ENCODE measurements at places on chromosomes 2 and 18. TPM values are rescaled to one million over a fixed set of nuclear protein-coding genes. Genes with fewer than 3 reads are reported as not detected.
A peak's percentile ranks its signal among the peaks of the same experiment; 100 is the strongest.

DNA sequence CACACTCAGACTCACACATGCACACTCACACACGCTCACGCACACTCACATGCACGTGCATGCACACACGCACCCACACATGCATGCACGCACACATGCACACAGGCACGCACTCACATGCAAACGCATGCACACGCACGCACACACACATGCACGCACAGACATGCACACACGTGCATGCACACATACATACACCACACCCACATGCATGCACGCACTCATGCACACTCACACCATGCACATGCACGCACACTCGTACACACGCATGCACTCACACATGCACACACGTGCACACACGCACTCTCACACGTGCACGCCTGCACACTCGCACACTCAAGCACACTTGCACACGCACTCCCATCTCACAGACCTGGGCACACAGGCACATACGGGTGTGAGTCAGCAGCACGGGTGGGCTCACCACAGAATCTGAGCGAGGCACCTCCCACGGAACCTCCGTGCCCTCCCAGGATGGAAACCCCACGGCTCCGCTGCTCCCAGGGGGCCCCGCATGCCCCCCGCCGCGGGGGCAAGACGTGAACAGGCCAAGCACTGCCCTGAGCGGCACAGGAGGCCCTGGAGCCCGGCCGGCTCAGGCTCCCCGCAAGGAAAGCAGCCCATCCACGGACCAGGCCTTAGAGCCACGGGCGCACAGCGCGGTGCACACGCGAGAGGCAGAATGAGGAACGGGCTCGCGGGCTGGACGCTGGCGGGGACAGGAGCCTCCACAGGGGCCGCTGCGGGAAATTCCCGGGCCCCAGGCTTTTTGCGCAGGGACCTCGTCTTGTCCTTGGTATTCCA, 8.4 kb upstream of the KCNG2 start:
- peak; percentile 73 for DNase-seq

Gene NYAP2
- 0.11 TPM for total RNA-seq

DNA sequence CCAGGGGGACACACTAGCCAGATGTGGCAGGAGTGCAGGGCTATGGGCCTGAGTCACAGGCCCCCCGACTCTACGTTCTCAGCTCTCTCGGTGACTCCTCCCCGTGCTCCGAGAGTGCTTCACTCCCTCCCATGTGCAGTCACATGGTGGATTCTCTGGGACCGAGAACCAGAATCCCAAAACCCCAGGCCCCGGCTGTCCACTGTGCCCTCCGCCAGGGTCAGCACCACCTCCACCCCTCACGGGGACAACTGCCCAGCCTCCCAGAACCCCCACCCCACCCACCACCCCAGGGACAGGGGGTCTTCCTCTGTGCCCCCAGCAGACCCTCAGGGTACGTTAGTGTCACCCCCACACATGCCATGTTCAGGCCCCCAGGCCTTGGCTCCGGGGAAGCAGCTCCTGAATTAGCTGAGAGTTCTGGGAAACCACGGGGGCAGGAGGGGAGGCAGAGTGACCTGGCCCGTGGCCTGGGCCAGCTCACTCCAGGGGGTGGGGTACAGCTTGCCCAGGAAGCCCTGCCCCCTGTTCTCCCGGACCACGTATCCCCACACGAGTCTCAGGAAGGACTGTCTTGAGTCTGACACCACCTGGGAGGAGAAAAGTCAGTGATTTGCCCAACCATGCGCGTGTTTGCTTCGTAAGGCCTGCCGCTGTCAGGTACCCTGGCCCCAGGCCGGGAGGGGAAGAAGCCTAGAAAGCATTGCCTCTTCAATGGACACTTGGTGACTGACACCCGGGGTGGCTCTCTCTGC, 4.4 kb downstream of the RAMP1 start:
- DNase-seq: peak; percentile 63

Gene ARHGAP28
- total RNA-seq: 78.3 TPM

- no peak for DNase-seq
Measured at GRCh38 chr2:97919858-97920257, 75.9 kb downstream of the TMEM131 start.

DNA sequence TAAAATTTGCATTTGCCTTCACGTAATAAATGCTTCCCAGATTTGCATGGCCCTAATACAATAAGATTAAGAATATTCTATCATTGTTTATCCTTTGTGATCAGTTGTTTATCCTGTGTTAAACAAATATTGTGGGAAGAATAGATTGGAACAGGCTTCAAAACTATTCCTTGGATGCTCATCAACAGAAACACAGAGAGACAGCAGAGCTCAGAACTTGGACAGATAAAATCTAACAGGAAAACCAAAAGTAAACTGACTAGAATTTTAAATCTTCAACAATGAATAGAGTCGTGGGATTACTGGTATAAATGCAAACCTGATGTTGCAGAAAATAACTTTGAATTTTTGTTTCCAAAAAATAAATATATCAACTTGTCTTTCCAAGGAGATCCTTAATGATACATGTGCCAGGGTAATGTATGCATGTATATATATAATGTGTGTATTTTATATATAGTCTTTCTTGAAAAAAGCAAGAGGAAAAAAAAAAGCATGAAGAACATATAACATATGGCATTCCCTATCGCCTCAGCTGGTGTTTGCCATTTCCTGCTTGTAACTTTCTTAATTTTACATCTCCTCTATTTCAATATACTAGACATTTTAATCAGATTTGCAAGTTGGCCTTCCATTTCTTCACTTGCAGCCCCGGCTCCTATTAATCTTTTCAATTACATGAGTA, 59.9 kb upstream of the TANK start:
- no peak for DNase-seq

Gene CPLX4
- total RNA-seq: not detected

- no peak for DNase-seq
Measured at GRCh38 chr2:68344031-68344430, 21.1 kb upstream of the PLEK start.

Gene STAT4
- total RNA-seq: 26.4 TPM

- DNase-seq: no peak
Measured at GRCh38 chr2:105379741-105380186, 19.1 kb downstream of the FHL2 start.

DNA sequence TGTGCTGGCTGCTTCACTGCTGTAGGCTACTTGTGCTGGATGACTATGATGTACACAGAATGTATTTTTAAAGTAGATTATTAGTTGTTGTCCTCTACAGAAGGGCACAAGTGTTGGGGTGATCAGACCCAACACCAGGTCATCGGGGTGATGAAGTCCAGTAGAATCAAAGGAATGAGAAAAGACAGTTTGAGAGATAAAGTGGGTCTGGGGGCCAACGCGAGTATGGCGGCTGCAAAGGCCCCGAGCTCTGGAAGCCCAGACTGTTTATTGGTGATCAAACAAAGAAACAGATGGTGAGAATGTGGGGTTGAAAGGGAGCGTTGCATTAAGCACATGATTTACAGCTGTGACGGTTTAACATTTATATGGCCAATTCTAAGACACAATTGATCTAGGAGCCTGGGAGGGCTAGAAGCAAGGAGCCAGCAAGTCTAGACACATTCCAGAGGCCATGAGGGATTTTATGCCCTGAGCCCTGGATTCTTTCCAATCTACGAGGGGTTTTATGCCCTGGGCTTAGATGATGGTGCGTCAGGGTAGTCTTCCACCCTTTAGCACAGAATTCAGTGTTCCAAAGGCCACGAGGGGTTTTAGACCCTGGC, 153.5 kb downstream of the AGPS start:
- DNase-seq: no peak

Gene CUL3
- total RNA-seq: 75.8 TPM

DNA sequence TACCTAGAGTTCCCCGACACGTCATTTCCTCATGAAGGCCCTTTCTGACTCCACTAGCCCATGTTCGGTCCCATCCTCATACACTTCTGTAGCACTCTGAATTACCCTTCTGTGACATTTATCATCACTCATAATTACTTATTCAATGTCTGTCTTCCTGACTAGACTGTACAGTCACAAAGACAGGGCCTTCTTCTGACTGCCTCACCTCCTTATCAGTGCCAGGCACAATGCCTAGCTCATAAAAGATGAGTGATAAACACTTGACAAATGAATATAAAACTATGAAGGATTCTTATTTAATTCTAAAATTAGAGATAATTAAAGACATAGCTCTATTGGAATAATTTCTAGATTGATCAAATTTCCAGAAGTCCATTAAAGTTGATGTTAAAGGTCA, 1.4 kb upstream of the UBXN4 start:
- DNase-seq: no peak

- no peak for DNase-seq
Measured at GRCh38 chr2:59184276-59185020, 943.3 kb upstream of the FANCL start.

DNA sequence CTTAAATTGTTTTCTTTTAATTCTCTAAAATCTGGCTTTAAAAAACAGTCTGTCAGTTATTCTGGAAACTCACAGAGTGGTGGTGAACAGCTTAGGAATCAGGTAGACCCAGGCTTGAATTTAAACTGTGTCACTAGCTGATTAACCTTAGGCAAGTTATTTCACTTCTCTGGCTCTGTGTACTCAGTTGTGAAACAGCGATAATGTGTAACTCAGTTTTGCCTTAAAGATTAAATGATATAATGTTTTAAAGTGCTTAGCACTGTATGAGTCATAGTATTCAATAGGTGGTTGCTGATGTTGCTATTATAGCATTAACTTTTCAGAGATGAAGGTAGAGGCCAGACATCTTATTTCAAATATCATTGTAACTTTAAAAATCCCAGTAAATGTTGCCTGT, 40.7 kb downstream of the PKP4 start:
- DNase-seq: no peak

GRCh38 chr2:49426996-49427395, 272.7 kb upstream of the FSHR start:
- DNase-seq: no peak

- DNase-seq: no peak
Measured at GRCh38 chr18:9808295-9809241, 77.2 kb upstream of the TXNDC2 start.

DNA sequence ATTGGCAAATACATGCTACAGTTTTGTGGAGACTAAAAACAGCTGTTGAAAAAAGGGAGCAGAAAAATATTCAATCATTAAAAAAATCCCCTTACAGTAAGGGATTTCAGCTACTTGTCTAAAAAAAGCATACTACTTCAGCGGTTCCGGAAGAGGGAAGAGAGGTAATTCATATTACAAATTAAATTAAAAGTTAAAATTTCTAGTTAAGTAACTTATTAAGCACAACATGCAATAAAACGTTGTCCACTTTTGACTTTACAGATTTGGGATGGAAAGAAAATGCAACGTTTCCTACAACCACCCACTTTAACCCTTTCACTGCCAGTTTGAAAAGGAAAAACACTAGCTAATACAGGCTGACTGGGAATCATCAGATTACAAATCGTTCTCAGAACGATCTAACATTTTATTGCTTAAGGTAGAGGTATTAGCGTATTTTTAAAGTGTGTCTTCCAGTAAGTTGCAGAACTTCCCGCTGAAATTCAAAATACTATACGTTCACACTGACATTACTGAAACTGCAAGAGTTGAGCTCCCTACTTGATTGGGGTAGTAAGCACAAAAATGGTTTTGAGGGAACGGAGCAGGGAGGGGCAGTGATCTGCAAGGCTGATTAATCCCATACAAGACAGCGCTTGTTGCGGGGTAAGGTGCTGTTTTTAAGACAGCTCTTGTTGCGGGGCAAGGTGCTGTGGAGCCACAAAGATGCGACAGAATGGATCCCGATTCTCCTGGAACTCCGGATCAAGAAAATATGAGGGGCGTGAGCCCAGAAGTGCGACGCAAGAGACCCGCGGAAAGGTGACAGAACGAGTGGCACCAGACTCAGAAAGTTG, 743 bp downstream of the HADHA start:
- no peak for DNase-seq

- DNase-seq: peak; percentile 92
Measured at GRCh38 chr2:174682007-174682577, 82.2 kb downstream of the CHRNA1 start.

- DNase-seq: no peak
Measured at GRCh38 chr2:228869636-228870264, 401.3 kb downstream of the PID1 start.

Gene LRRC30
- not detected for total RNA-seq

- no peak for DNase-seq
Measured at GRCh38 chr2:234331566-234331965, 165.3 kb downstream of the ARL4C start.

DNA sequence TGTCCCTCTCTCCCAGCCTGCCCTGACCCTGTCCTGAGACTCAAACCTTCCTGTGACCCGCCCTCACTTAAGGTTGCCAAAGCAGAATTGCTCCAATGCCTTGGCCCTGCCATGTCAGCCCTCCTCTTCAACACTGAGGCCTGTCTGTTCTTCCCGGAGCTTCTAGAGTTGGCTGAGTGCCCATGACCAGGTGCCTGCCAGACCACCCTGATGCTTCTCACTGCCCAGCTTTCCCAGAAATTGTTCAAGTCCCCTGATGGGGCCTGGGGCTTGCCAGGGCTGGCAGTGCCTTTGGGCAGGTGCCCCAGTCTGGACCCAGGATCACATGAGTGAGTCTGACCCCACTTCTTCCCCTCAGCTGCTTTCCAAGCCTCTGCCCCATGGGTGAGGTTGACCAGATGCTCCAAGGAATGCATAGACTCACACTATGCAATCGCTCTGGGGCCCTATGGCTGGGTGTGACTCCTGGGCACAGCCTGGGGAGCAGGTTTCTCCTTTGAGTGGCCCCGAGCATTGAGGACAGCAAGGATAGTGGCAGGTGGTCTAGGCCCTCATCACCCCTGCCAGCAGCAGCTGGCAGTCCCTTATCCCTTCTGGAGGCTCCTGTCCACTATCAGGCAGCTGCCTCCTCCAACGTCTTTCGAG, 3.1 kb upstream of the INPP5D start:
- DNase-seq: peak; percentile 55

GRCh38 chr2:85308896-85309555, 18.8 kb downstream of the TGOLN2 start:
- peak; percentile 85 for DNase-seq

Gene RAD51AP2
- total RNA-seq: not detected

GRCh38 chr2:137967042-137967441, 2.8 kb downstream of the HNMT start:
- DNase-seq: no peak

DNA sequence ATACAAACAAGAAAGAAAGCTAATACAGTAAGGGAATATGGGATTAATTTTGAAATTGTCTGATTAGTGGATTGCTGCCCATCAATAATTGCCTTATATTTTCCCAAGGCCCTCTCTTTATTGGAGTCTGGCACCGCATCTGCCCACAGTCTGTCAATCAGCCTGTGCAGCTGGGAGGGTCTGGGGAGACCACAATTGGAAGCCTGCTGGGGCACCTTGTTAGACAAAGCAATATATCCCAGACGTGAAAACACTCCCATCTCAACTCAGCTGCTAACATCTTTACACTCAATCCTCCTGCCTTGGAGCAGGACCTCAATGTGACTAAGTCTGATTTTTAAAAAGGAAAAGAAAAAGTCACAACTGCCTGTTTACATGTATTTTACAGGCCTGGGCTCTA, 258.6 kb downstream of the SRBD1 start:
- DNase-seq: no peak

GRCh38 chr2:223049356-223049755, 2.6 kb upstream of the KCNE4 start:
- no peak for DNase-seq

Data from spleen (tissue), 13 donors.